Stimulated activated CD4-positive, alpha-beta T cell treated with anti-CD3 and anti-CD28 coated beads, Interleukin-12 subunit alpha, Interleukin-12 subunit beta, amount 100 ng/mL, for 48 hours (primary cell): ENCODE measurements at places on chromosomes 5 and 9.

DNA sequence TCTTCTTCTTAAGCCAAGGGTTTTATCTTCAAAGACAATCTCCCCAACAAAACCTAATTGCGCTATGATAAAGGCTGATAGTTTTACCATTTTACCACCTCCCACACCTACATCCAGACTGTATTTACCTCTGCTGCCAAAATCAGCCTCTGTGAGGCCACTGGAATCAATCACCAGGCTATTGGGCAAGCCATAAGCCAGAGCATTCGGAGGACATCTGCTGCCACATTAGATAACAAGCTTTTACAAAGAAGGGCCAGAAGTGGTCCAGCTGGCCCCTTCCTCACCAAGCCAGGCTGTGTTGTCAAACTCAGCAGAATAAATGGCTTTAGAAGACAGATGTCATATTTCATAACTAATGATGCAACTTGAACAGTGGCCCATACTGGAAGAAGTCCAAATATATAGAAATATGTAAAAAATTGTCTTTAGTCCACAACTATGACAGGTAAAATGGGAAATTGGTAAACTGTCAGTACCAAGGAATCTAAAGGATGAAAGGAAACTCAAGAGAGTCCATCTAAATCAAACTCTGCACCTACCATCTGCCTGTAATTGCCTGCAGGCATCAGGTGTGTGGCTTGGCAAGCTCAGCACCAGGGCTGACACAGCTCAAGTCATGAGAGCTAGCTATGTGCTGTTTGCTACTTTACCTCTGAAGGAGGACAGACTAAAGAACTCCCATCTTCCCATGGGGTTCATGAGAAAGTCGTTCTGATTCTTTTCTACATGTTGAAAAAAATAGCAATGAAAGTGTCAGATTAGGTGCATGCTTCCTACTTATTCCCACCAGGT, 16.1 kb downstream of the SLC45A2 start:
- no peak for DNase-seq

GRCh38 chr5:75053054-75053303, 621 bp upstream of the GCNT4 start:
- DNase-seq, result no peak

DNA sequence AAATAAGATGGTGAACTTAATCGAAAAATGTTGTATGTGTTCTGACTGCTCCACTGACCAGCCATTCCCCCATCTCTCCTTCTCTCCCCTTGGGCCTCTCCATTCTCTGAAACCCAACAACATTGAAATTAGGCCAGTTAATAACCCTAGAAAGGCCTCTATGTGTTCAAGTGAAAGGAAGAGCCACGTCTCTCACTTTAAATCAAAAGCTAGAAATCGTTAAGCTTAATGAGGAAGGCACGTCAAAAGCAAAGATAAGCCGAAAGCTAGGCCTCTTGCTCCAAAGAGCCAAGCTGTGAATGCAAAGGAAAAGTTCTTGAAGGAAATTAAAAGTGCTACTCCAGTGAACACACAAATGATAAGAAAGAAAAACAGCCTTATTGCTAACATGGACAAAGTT, 77.4 kb upstream of the NR5A1 start:
- DNase-seq, result no peak

- no peak for DNase-seq
These were observed 18.1 kb downstream of the SLC1A1 start for GRCh38 chr9:4508246-4508906.

DNA sequence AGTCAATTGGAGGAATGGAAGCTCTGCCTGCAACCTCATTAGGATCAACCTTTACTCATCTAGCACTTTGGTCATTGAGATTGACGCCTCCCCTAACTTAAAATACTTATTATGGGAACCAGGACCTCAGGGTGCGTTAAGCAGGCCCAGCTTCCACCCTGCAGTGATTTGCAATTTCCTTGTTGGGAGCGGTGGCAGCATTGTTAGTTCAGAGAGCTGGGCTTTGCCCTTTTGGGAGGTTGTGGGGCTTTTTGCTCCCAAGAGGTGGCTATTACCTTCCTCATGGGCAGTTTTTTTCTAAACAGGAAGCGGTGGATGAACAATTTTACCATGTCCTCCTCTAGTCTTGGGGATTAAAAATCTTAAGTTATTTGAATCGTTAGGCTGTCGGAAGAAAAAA, 60.9 kb downstream of the TMEM215 start:
- no peak for DNase-seq

GRCh38 chr9:36760667-36761420, 188.1 kb downstream of the MELK start:
- no peak for DNase-seq

GRCh38 chr5:41721516-41721915, 148.7 kb downstream of the OXCT1 start:
- DNase-seq, result no peak

DNA sequence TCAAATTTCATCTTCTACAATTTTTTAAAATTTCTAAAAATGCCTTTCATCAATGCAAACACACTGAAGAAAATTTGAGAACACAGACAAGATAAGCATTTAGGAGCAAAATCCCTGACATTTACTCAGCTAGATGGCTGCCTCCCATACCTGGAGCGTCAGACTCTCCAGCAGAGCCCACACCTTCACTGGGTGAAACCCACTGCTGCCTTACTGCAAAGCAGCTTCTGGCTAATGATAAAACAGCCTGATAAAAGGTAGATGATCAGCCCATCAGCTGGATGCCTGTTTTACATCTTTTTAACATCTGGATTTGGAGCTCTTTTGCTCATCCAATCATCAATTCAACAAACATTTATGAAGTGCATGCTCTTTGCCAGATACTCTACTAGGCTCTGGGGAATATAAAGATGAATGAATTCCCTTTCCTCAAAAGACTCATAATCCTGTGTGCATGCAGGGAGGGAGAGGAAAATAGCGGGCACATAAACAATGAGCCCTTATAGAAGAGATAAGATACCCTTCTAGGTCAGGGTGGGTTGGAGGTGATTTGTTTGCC, 271.2 kb downstream of the SAXO1 start:
- DNase-seq, result no peak
